Activated gamma-delta T cell (primary cell): ENCODE measurements at places on chromosomes 3 and 15.

- no peak for DNase-seq
Observed at GRCh38 chr3:143928541-143929255, 42.9 kb upstream of the DIPK2A start.

GRCh38 chr15:62103431-62103830 lies 36.7 kb downstream of the C2CD4A start:
- DNase-seq: no peak

DNA sequence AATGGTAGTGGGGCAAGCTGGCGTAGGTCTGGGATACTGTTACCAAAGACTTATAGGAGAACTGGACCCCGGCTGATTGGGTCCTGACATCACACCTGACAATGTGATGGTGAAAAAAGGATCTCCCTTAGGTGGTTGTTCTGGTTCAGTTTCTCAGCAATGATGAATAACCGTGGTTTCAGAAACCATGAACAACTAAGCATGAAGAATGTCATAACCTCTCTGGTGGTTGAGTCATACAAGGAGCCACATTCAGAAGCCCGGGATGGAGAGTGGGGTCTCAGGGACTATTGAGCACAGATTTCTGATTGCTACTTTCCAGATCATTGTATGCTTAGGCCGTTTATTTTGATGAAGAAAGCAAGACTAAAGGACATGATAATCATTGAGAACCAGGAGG lies 17.4 kb downstream of the GPR160 start:
- no peak for DNase-seq

- no peak for DNase-seq
Observed at GRCh38 chr3:40657623-40658022, 132.9 kb downstream of the ZNF621 start.

- no peak for DNase-seq
Observed at GRCh38 chr15:35309886-35310285, 224.8 kb upstream of the NANOGP8 start.

DNA sequence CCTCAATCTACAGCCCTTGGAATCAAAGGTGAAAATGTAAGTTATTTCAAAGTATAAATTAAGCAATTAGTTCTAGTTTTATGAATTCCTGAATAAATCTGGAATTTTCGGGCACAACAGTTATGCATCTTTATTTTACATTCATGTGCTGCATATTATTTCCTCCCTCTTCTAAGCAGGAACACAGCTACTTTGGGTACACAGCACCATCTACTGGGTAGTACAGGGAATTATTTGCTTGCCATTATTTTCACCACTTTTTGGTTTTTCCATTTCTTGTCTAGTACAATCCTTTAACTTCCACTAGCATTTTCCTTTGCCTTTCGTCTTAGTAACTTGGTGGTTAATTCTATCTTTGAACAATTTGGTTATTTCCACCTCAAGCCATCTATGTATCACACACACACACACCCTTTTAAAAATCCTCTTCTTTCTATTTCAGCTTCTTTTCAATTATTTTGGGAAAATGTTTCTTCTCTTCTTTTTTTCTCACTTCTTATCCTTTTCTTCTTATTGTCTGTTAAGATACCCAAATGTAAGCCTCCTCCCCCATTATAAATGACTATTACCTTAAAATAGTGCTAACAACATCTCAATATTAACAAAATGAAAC lies 451.0 kb downstream of the MFSD1 start:
- no peak for DNase-seq

DNA sequence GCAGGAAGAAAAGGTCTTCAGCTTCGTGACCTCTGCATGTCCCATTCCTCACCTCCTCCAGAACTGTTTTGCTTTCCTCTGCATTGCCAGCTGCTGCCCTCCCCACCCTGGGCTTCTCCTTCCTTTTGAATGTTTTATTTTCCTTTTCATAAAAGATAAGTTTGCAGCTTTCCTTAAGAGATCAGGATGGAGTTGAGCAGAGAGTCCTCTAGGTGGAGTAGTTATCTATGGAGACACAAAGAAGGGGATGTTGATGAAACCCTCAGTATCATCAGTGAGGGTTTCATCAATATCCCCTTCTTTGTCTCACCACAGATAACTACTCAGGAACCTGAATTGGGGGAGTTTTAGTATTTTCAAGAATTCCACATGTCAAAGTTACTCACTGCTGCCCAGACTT lies 19.0 kb upstream of the SLC25A36 start:
- no peak for DNase-seq

DNA sequence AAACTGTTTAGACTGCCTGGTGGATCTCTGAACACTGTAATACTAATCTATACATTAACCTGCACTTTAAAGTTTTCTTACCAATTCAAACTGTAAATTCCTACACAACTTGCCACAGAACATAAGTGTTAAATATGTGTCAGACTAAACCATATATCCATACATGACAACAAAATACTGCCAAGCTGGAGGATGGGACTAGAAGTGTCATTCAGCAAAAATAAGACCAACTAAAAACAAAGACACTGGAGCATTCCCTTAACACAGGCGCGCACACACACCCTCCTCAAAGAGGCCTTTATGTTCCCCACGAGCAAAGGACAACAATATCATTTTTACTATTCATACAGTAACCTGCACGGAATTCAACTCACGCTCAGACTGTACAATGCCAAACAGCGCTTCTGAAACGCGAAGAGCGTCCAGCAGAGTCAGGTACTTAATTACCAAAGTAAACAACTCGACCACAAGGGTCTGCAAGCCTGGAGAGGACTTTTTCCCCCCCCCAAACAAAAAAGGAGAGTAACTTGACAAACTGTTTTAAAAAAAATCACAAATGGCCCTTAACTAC lies 1.1 kb downstream of the DCUN1D1 start:
- no peak for DNase-seq

- DNase-seq: no peak
Observed at GRCh38 chr3:178284181-178284580, 252.1 kb upstream of the KCNMB2 start.

DNA sequence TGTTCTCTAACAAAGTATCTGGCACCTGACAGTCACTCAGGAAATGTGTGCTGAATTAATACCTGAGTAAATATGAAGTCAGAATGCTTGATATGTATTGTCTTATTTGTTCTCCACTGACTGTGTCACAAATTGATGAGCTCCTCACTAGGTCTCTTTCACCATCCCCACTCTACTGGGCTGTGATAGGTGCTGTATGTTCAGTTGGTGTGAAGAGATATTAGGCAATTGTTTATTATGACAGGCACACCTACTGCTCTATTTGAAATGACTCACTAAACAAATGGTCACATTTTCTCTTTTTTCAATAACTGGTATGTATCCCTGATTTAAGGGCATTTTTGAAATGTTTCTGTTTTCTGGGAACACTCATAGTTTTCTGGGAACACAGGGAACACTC lies 25.2 kb upstream of the CCDC39 start:
- DNase-seq: no peak

DNA sequence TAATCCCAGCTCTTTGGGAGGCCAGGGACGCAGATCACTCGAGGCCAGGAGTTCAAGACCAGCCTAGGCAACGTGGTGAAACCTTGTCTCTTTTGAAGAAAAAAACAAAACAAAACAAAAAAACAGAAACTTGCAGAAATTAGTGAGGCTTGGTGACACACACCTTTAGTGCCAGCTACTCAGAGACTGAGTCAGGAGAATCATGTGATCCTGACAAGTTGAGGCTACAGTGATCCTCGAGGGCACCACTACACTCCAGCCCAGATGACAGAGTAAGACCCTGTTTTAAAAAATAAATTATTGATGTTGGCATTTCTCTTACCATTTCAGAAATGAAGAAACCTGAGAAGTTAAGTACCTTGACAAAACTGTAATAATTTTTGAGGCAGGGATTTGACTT lies 44.6 kb upstream of the CCNB2 start:
- no peak for DNase-seq

DNA sequence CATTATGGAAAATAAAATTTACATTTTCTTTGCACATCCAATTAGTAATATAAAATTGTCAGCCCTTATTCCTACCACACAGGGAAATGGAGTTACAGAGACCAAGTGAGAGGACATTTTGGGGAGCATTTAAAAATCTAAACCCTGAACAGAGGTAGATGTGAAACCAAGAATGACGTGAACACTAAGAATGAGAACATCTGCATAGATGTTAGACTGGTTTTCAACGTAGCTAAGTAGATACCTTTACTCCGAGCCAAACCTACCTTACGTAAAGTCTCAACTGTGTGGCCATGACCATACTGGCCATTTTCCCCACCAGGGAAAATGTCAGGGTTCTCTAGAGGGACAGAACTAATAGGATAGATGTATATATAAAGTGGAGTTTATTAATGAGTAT lies 51.4 kb upstream of the THBS1 start:
- DNase-seq: no peak

DNA sequence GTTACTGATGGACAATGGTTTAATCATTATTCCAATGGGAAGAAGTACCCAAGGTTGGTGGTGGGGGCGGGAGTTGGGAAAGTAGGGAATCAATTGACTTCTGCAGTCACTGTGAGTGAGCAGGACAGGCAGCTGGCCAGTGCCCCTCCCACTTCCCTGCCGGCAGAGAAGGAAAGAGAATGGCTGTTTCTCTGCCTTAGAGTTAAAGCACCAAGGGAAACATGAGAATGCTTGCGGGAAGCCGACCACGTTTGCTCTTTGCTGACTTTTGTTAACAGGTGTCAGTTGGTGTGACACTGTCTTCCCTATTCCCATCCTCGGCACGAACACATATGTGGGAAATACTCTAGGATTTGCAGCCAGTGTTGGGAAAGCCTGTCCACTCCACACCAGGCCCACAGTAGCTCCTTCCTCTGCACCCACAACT lies 33.5 kb upstream of the MFSD1 start:
- DNase-seq: no peak

DNA sequence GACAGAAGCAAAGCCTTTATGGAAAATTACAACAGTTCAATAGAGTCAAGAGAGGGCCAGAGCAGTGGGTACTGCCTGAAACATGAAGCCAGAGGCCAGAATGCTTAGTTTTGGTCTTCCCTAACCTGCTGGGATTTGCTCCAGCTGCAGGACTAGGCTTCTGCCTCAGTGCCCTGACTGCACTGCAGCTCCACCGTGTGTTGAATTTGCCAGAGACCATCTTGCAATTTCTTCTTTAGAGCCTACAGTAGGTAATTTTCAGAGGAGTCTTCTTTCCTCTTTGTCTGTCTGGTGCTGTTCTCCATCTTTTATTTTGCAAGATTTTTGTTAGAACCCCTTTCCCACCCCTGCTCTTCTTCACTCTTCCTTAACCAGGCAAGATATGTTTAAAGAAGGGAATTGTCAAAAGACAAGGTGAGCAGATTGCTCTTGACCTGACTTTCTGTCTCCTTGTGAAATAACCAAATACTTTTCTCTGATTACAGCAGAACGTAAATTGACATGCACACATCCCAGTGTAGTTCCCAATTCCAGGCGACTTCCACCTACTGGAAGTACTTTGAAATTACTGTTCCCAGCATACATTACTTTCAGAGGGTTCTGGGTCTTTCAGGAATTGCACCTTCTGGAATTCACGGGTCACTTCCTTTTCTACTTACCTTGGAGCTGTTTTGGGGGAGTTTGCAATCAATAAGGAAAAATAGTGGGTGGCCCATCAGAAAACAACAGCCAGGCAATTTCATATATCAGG lies 161.2 kb downstream of the MINAR1 start:
- DNase-seq: no peak

DNA sequence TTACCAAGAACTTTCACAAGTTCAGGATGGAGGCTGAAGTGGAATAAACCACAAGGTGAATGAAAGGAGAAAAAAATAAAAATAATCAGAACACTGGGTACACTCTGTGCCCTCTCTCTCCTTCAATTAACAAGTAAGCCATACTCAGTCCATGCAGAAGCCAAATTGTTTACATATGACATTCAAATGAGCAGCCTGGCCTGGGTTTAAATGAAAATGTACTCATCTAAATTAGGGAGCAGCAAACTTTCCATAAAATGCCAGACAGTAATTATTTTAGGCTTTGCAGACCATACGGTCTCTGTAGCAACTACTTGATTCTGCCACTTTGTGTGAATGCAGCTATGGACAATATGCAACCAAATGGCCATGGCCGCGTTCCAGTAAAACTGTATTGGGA lies 376.6 kb downstream of the MAGI1 start:
- no peak for DNase-seq
